ENCODE measurements at places on chromosomes 12 and 14. TPM values are rescaled to one million over a fixed set of nuclear protein-coding genes. Genes with fewer than 3 reads are reported as not detected.

Gene TAS2R43
- polyA plus RNA-seq, result 0.63 TPM

Gene PIP4P1
- polyA plus RNA-seq, result 37.0 TPM

Gene NAV3
- 11.4 TPM for polyA plus RNA-seq

Gene RTL1
- 0.10 TPM for polyA plus RNA-seq

Gene PCNX4
- polyA plus RNA-seq, result 120 TPM

Gene LALBA
- polyA plus RNA-seq, result not detected

Gene LRTM2
- polyA plus RNA-seq, result 0.62 TPM

Gene TTC6
- 0.75 TPM for polyA plus RNA-seq

Gene OR6C2
- not detected for polyA plus RNA-seq

Gene EXOC3L4
- polyA plus RNA-seq, result 3.0 TPM

Gene DRAM1
- 21.7 TPM for polyA plus RNA-seq

Gene ABCD2
- polyA plus RNA-seq, result 0.10 TPM

Gene IL31
- not detected for polyA plus RNA-seq

Gene KRT78
- polyA plus RNA-seq, result not detected

Gene SLC6A13
- 48.9 TPM for polyA plus RNA-seq

Data from left kidney (tissue), 8 donors.